ENCODE measurements at places on chromosomes 5 and 9.

DNA sequence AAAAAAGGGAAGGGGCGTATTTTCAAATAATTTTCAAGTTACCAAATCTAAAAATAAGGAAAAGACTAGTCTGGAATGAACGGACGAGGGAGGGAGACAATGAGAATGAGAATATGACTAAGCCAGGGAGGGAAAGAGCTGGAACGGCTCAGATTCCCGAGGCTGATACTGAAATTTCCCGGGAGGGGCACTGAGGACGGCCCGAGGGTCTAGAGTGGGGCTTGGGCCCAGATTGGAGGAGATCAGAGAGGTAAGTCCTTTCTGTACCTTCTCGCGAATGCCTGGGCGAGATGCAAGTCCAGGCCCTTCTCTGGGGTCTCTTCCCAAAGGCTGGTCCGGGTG, 3.4 kb upstream of the CCIN start:
- no peak for DNase-seq

- no peak for DNase-seq
These were observed 8.9 kb downstream of the SMIM23 start for GRCh38 chr5:171794470-171794960.

- no peak for DNase-seq
These were observed 1.4 kb upstream of the PHF24 start for GRCh38 chr9:34956648-34957047.

DNA sequence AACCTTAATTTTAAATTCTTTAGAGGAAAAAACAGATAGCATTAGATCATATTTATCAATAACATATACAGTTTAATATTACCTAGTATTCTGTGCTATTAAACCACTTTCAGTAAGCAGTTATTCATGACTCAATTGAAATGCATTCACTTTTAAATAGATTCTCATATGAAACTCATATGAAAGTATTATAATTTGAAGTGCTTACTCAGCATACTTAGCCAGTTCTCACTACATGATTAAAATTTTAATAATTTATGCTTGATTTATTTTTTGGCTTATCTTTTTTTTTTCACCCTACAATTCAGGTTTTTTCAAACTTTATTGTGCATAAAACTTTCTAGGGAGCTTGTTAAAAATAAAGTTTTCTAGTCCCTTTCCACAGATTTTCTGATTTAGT, 694.9 kb upstream of the CDH9 start:
- no peak for DNase-seq

DNA sequence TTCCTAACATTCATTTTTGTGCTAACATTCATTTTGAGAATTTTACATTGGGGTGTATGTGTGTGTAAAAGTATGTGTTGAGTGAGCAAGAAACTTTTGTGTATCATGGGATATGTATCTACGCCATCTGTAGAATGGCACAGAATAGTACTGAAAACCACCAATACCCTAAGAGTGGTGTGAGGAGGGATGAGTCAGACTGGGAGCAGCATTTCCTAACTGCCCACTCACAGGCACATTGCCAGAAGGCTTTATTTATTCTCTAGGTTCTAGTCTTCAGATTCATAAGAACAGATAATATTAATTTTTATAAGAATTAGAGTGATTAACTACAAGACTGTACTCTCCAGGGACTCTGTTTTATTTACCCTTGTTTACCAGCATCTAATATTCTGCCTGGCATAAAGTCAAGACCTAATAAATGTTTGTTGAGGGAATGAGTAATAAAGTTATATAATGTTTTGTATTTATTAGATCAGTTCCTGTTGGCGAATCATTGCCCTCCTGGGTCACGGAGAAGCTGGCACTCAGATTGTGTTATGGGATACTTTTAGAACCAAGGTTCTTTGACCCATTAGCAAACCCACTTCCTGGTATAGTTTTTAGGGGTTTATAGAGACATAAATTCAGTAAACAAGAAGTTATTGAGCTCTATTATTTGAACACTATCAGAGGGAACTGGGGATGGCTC, 159.1 kb upstream of the PPP2R2B start:
- no peak for DNase-seq

DNA sequence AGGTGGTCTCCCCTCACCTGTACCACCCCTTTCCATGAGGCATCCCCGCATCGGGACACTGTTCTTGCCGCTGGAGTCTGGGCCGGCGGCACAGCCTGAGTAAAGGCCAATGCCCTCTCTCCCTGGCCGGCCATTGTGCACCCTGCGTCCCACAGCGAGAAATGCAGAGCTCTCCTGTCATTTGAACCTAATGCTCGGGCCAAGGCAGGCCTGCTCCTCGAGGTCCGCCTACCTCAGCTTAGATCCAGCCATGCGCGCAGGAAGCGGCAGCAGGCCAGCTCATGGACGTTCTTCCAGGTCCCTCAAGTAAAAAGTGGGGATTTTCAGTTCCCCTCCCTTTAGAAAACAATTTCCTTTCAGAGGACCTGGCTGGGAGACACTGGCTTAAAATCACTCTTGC, 135.0 kb downstream of the HSD17B3 start:
- no peak for DNase-seq

- no peak for DNase-seq
These were observed 245.2 kb upstream of the IRX2 start for GRCh38 chr5:2996687-2997086.

DNA sequence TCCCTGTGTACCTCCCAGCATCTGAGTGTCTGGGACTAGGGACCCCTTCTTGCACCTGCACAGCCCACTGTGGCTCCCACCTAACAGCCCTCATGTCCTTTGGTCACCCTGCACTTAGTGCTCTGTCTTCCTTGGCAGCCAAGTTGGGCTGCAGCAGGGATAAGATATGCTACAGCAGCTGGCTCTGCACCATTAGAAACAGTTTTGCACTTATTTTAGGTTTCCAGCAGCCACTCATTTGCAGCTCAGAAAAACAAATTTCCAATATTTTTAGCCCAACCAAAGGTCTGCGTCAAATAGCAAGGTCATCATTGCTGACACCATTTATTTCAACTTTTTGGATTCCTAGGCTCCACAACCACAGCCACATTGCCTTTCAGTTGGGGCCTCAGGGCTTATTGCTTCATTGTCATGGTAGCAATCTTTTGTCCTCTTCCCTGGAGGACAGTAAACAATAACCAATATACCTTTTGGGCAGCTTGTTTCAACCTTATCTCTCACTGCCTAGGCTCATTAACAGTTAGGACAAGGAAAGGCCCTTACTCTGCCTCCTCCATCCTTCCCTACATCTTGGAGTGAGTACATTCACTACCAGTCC, 263.9 kb downstream of the COX7C start:
- DNase-seq: no peak

- no peak for DNase-seq
These were observed 62.5 kb downstream of the GIN1 start for GRCh38 chr5:103057208-103058130.

- DNase-seq: no peak
These were observed 13.7 kb downstream of the HSPA4 start for GRCh38 chr5:133065471-133065870.

DNA sequence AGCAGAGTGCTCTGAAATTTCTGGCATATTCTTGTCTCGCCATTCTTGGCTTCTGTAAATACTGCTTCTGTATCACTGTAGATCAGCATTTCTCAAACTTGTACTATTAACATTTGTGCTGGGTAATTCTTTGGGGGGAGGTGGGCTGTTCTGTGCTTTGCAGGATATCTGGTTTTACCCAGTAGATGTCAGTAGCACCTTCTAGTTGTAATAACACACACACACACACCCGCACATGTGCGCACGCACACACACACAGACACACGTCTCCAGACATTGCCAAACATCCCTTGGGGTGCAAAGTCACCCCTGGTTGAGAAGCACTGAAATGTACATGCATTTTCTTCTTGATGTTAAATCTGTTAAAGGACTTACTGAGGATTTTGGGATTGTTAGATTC, 304.1 kb downstream of the MAT2B start:
- DNase-seq: no peak

DNA sequence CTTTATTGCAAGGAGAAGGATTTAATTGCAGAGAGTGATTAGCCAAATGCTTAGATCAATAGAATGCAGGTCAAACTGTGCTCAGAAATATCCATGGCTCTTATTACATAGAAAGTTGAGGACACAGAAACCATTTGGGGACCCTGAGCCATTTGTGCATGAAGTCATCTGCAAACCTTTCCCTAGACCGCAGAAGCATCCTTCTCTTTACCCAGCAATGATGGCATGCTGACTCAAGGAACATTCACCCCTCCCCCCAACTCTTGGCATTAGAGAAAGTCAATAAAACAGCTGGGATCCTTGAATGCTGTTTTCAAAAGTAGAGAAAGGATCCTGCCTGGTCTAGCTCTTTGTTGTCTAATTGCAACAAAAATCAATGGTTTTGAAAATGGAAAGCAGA, 73.5 kb downstream of the PPP2R2B start:
- no peak for DNase-seq

Data from NCI-H2171 (cell line).